ENCODE measurements at places on chromosomes 3 and 15.

GRCh38 chr15:31467361-31467760, 140.7 kb downstream of the KLF13 start:
- no peak for DNase-seq

DNA sequence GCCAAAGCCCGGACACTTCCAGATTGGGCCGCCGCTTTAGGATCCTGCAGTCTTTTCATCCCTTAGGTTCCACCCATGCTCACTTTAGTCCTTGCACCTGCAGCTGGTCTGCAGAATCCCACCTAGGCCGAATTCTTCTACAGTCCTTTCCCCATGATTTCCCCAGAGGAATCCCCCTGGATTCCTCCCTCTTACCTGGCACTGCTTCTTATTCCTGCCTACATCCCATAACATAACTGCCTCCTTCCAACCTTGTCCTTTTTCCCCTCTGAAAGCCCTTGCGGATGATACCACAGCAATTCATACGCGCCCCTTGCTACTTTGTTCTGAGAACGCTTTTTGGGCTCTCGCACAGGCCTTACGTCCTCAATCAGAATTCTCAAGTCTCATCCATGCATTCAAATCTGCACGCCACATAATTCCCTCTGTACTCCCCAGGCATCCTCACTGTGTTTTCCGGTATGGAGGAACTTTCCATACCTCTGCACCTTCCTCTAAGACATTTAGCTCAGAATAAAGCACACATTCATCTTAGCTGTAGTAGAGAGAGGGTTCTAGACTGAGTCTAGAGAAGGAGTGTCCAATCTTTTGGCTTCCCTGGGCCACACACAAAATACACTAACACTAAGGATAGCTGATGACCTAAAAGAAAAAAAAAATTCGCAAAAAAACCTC, 619 bp downstream of the EIF2AK4 start:
- no peak for DNase-seq

DNA sequence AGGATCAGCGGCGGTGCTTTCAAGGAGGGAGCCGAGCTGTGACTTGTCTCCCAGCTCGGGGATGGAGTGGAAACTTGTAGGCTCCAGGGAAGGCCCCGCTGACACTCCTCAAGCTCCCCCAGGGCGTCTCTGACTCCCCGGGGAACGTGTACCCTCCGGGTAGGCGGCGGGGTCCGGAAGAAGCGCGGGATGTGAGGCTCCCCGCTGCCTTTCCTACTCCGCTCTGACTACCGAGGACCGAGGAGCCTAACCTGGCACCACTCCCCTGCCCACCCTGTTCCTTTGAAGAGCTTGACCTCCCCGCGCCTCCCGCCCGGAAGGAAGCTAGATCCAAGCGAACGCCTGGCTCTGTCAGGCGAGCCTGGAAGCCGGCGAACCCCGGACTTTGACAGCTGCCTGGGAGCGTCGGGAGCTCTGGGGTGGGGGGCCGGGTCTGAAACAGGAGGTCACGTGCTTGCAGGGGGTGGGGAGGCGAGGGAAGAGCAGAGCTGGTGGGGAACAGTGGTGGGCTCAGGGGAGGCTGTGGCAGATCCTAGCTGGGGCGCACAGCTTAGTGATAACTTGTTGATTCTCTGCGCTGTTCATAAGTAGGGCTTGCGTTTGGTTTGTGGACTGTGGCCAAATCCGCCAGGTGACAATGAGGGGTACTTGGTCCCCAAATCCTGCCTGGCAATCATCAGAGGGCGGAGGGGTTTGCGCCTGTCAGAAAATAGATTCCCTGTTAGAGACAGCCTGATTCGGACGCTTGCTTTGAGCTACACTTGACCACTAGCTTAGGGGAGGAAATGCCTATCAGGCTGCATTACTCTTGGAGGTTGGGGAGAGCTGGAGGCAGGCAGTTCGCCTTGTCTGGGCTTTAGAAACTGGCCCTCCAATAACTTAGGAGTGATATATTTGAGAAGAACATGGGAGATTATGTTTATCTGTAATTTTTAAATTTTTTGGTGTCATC, 1.2 kb downstream of the CLSTN2 start:
- no peak for DNase-seq

DNA sequence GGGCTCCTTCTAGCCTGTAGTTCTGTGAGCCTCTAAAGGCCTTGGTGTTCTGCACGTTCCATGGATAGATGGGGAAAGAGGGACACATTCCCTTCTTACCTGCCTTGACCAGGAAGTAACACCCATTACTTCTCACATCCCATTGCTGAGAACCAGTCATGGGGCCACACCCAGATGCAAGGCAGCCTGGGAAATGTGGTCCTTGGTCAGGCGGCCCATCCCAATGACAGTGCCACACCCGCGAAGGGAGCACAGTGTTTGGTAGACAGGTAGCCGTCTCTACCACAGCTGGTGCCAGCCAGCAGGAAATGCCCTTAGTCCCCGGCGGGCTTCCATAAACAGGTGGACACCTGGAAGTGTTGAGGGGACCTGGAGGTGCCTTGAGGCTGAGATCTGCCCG, 23.2 kb upstream of the LCTL start:
- no peak for DNase-seq

GRCh38 chr3:126052196-126053058, 31.5 kb downstream of the SLC41A3 start:
- no peak for DNase-seq

GRCh38 chr3:53222183-53222901, 33.5 kb downstream of the TKT start:
- DNase-seq: no peak

GRCh38 chr3:185825639-185826481, 1.0 kb upstream of the IGF2BP2 start:
- DNase-seq: no peak

- DNase-seq: no peak
Observed at GRCh38 chr3:138911621-138912020, 35.3 kb downstream of the FOXL2 start.

DNA sequence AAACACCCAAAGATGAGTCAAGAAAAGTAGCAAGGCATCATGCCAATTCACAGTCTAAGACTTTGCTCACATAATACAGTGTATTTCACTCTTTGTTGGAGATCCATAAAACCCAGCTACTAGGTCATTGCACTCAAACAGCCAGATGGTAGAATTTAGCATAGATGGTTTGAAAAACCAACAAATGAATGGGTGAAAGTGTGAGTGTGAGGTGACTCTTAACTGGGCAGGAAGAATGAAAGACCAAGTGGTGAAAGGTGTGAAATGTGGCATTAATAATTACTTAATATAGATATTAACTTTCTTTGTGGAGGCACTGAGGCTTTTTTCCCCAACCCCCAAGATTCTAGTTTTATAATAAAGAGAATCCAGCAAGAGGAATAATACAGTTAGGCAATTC, 159.5 kb downstream of the SQOR start:
- DNase-seq: no peak

DNA sequence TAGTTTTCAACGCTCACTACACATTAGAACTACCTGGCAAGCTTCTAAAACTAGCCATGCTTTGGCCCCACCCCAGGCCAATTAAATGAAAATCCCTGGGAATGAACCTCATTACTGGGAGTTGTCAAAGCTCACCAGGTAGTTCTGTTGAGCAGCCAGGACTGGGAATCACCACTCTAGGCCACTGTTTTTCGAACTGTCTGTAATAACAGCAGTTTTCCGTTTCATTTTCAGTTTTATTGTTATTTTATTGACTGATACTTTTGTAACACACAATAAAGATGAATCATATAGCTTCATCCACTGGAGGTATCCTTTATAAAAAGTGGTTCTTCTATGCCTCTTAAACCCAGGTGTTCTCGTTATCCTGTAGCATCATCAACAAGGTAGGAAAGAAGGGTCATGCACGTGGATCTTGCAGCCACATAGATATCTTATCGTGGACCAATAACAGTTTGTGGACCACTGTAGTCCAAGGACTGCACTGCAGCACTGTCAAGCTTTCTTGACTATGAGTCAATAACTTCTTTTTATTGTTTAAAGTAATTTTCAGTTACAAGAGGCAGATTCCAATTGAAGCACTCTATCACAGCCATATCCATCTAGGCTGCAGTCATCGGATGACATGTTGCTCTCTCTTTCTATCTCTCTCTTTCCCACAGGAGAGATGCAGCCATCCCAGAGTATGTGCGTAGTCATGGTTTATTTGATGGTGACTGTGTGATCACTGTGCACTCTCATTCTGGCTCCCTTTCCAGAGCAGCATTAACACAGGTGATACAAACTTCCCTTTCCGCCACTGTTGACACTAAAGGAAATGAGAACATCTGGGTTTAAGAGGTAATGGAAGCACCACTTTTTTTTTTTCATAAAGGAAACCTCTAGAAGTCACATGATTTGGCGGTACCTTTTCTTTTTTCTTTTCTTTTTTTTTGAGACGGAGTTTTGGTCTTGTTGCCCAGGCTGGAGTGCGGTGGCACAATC, 39.0 kb upstream of the BLM start:
- DNase-seq: no peak
